ENCODE measurements at places on chromosomes 13 and 19.

- DNase-seq: no peak
Observed at GRCh38 chr19:51064534-51065220, at the start of gene KLK13. KLK13 (minus strand) TSS chr19:51065092; CDS start chr19:51065067, 25 bp downstream.

DNA sequence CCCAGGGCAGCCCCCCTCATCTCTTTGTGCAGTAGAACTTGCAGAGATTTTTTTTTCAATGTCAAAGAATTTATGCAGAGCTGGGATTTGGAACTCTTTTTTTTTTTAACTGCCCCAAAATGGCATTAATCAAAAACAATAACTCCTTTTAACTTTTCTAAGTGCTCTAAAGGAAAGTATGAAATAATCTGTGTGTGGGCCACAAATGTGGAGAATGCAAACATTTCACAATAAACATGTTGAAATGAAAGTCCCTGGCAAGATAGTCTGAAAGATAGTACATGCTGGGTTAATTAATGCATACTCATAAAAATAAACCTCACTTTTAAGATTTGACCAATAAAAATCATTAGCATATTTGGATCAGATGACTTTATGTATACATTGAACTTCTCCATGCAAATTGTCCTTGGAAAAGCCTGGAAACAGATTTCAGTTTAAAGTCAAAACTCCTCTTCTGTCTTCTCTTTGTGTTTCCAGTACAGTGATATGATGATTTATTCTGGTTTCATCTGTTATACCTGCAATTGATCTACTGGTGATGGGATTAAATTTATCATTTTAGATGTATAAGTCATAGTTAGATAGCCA lies 30.5 kb upstream of the ZNF536 start:
- no peak for DNase-seq

DNA sequence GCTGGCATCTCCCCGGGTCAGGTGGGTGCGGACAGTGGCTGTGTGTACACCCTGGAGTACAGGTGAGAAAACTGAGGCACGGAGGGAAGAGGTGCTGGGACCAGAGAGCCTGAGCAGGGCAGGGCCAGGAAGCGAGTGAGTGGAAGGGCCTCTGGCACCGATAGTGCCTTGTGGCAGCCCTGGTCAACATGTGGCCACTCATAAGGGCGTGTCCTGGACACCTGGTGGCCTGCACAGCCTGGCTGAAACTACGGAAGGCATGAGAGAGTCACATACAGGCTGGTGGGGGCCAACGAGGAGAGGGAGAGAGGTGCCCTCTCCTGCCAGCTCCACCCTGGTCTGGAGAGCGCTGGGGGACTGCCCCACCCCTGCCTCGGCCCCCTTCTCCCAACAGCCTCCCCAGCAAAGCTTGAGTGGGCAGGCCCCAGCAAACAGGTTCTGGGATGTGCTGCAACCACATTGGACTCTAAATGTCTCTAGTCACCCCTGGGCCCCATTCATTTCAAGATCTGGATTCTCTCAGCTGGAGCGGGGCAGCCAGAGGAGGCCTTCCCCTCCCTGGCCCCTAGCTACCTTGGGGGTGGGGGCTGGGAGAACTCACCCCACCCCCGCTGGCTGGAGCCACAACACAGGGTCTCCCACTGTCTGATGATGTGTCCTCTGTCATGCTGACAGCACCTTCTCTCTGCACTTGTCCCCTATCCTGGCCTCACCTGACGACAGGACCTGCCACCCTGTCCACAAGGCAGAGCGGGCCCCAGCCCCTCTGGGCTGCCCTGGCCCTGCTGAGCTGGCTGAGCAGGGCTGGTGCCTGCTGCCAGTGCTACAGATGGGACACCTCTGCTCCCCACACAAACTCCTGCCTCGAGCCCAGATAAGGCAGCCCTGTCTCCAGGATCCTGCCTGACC lies 5.8 kb downstream of the CBARP start:
- no peak for DNase-seq

- no peak for DNase-seq
Observed at GRCh38 chr19:40150170-40150569, 41.1 kb upstream of the MAP3K10 start.

Measured in cortex of kidney (tissue), 1 donor.